CD4-positive, alpha-beta T cell treated with Interleukin-6 for 4 hours (primary cell): ENCODE measurements at places on chromosomes 2 and 18.
A peak's percentile ranks its signal among the peaks of the same experiment; 100 is the strongest.

- no peak for DNase-seq
These were observed 18.7 kb upstream of the NEMP2 start for GRCh38 chr2:190553254-190553653.

- no peak for DNase-seq
These were observed 78.9 kb downstream of the RAB31 start for GRCh38 chr18:9787036-9787435.

GRCh38 chr18:75962036-75962572, 532.9 kb downstream of the ZNF516 start:
- DNase-seq: no peak

GRCh38 chr2:52658598-52658997, 1109.0 kb upstream of the CHAC2 start:
- no peak for DNase-seq

GRCh38 chr2:46439582-46439981, 39.8 kb upstream of the TMEM247 start:
- no peak for DNase-seq

GRCh38 chr2:171244970-171245782, 84.5 kb upstream of the TLK1 start:
- peak; percentile 22 for DNase-seq

GRCh38 chr2:134379293-134379692, 125.4 kb downstream of the MGAT5 start:
- DNase-seq: no peak

GRCh38 chr2:4782647-4783046, 909.5 kb upstream of the SOX11 start:
- no peak for DNase-seq

GRCh38 chr2:142940606-142941223, 63.3 kb downstream of the KYNU start:
- DNase-seq: no peak

DNA sequence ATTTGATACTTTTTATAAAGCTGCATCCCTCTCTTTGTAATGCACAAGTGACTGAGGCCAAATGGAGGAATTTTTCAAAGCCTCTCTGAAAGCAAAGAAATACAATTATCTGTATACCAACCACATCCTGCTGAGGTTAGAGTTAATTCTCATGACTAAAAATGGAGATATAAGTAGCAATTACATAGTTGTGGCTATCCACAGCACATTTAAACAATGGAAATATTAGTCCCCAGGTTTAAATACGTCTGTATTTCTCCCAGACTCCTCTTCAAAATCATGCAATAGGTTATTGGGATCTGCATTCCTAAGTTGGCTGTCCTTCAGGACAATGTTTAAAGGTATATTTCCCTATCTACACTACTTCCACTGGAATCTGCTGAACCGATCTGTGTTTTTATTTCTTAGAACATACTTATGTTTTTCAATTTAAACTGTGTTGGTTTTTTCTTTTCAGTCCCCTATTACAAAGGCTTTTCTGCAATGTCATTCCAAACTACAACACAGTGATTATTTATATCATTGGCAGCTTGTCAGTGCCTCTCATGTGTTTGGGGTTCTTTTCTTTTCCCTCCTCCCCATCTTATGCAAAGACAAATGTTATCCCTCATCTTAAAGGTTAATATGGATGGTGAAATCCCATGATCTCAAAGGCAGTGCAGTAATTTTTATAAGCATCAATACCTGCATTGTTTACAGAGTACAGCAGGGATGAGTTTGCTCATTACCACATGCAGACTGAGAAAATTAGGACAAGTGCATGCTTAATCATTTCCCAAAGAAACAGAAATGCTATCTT, 134.8 kb upstream of the FSHR start:
- DNase-seq: no peak

DNA sequence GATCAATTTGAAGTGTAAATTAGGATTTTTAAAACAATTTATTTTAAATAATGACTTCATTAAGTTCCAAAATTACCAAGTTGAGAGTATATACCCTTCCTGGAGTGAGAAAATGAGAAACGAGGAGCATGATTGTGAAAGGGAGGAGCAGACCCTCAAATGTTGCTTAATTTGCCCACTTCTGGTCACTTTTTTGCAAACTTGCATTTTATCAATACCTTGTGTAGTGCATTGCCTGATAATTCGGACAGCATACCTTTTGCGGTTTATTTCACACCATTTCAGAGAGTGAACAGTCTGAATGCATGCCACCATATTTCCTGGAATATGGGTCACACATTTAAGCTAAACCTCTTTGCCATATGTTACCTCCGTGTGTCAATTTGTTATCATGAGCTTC, 669.7 kb downstream of the RNF144A start:
- DNase-seq: no peak

- no peak for DNase-seq
These were observed 99.9 kb downstream of the CPO start for GRCh38 chr2:207039225-207039624.

DNA sequence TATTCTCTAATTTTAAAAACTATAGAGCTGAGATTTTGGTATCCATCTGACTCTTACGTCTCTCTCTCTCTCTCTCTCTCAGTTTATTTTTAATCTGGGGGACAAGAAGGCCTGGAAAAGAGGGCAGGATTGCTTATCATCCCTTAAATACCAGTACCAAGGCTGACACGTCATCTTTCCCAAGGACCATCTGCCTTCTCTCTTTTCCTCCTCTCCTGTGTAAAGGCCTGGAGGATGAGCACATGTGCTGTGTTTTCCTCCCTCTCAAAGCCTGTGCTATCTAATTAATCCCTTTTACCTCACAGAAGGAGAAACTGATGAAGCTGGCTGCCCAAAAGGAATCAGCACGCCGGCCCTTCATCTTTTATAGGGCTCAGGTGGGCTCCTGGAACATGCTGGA, 7.3 kb downstream of the IL37 start:
- no peak for DNase-seq

- DNase-seq: no peak
These were observed 13.1 kb downstream of the HS6ST1 start for GRCh38 chr2:128305555-128306080.

DNA sequence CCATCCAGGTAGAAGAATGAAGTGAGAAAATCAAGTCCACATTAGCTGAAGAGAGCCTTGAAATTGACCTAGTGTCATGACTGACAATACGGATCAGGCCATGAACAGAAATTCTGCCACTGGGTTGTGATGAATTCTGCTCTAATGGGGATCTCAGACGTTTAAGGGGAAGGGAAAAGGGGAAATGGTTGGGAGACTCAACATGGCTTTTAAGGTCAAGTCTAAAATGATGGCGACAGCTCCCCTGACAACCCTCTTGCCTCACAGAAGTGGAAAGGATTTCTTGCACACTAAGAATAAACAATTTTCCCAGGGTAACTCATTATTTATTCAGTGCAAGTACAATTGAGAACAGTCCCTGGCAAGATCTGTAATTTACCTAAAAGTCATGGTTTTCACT, 302.5 kb upstream of the ACVR2A start:
- no peak for DNase-seq

- no peak for DNase-seq
These were observed 57.3 kb upstream of the RPL31 start for GRCh38 chr2:100944617-100945432.

- DNase-seq: no peak
These were observed 199.4 kb downstream of the NEDD4L start for GRCh38 chr18:58243401-58243800.
